ENCODE measurements at places on chromosomes 7 and 10. TPM values are rescaled to one million over a fixed set of nuclear protein-coding genes. Genes with fewer than 3 reads are reported as not detected.

NEUROG3 gene
- total RNA-seq: not detected

EPDR1 gene
- 1.8 TPM for total RNA-seq

SVOPL gene
- total RNA-seq: not detected

CUTC gene
- 8.5 TPM for total RNA-seq

FIGNL1 gene
- 7.7 TPM for total RNA-seq

TMEM248 gene
- 112 TPM for total RNA-seq

CALCR gene
- total RNA-seq: 0.14 TPM

WIPF3 gene
- not detected for total RNA-seq

TMEM236 gene
- under 0.01 TPM for total RNA-seq

FAM131B gene
- 1.1 TPM for total RNA-seq

HSPA12A gene
- total RNA-seq: 12.9 TPM

GIGYF1 gene
- 20.6 TPM for total RNA-seq

HOGA1 gene
- 0.44 TPM for total RNA-seq

IFIT5 gene
- total RNA-seq: 31.8 TPM

METTL2B gene
- 24.7 TPM for total RNA-seq

WDFY4 gene
- total RNA-seq: not detected

TMEM140 gene
- 3.0 TPM for total RNA-seq

C10orf105 gene
- under 0.01 TPM for total RNA-seq

FBXO24 gene
- 0.86 TPM for total RNA-seq

FANK1 gene
- 2.6 TPM for total RNA-seq

OR2A1 gene
- not detected for total RNA-seq

CNPY1 gene
- total RNA-seq: not detected

RELN gene
- total RNA-seq: 0.14 TPM

NYAP1 gene
- 0.72 TPM for total RNA-seq

ZP3 gene
- total RNA-seq: 0.43 TPM

TMEM229A gene
- not detected for total RNA-seq
